Stimulated activated CD8-positive, alpha-beta memory T cell treated with anti-CD3 and anti-CD28 coated beads, Interleukin-7, amount 100 ng/mL, for 4 hours (primary cell): ENCODE measurements at places on chromosomes 1 and 21.
A peak's percentile ranks its signal among the peaks of the same experiment; 100 is the strongest.

GRCh38 chr1:115433483-115433882 lies 95.4 kb upstream of the NGF start:
- DNase-seq = no peak

DNA sequence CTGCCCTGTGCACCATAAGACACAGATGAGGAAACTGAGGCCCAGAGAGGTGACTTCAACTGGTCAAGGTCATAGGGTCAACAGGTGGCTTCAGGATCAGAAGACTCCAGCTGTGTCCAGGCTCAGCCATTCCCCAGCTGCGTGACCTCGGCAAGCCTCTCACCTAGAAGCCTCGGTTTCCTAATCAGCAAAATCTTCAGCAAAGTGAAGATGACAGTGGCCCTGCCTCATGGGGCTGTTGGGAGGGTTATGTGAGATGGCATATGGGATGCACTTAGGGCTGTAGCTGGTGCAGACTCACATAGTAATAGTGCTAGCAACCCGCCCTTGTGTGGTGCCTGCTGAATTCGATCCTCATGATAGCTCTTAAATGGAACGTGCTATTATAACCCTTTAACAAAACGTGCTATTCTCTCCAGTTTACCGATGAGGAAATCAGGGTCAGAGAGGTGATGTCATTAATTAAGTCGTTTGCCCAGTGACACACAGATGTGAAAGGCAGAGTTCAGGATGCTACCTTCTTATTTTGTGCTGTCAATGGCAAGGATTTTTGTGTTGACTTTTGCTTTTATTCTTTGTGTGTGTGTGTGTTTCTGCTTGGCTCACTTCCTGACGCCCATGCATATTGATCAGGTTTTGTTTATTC lies 472.9 kb downstream of the MATN1 start:
- DNase-seq = no peak

- no peak for DNase-seq
These were observed 49.7 kb downstream of the B3GALT5 start for GRCh38 chr21:39662411-39662953.

DNA sequence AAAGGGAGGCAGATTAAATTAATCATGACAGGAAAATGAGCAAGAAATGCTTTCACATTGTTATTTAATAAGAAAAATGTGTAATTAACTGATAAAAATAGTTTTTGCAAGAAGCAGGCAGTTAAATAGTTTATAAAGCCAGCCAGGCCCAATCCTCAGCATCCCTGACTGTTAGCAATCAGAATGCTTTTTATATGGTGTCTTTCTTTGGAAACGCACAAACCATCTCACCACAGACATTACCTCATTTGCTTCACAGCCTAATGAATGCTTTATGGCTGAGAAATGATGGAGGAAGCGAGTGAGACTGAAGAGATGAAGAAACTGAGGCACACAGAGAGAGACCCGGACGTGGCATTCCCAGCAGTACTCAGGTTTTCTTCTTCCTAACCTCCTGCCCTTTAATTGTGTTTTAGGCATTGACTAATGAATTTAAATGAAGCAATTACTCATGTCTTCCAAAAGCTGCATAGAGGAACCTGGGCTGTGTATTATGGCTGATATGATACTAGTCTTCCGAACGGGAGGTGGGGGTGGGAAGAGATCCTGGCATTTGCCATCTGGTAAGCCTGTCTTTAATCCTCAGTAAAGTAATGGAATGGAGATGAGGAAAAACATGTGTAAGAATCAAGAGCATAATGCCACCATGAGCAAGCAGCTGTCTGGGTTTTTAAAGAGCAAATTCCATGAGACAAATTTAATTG lies 116.1 kb upstream of the LMO4 start:
- DNase-seq = no peak

GRCh38 chr1:27397110-27397509 lies 4.7 kb downstream of the GPR3 start:
- no peak for DNase-seq

GRCh38 chr1:196418772-196419171 lies 189.5 kb downstream of the KCNT2 start:
- no peak for DNase-seq

- DNase-seq = no peak
These were observed 507.1 kb upstream of the ZRANB2 start for GRCh38 chr1:71587961-71588360.

- DNase-seq = no peak
These were observed 4.2 kb downstream of the ADAMTS5 start for GRCh38 chr21:26962621-26963181.

GRCh38 chr1:34984435-34984792 lies 733 bp downstream of the TMEM35B start:
- no peak for DNase-seq

DNA sequence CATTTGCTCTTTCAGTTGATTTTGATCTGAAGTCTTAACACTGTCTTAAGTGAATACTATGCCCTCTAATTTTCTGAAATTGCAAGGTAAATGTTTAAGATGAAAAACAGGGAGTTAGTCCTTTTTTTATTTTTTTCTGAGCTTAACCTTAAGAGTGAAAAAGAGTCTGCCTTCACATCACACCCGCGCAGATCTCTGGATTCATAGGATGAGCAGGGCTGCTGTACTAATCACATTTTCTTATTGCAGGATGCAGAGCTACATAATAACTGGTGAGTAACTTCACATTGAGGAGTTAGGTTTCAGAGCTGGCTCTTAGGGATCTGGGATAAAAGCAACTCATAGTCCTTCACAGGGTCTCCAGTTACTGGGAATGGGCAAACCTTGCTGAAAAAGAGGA lies 188.7 kb upstream of the ATP1B1 start:
- DNase-seq = no peak

GRCh38 chr1:103075316-103076000 lies 32.9 kb downstream of the COL11A1 start:
- DNase-seq = no peak

DNA sequence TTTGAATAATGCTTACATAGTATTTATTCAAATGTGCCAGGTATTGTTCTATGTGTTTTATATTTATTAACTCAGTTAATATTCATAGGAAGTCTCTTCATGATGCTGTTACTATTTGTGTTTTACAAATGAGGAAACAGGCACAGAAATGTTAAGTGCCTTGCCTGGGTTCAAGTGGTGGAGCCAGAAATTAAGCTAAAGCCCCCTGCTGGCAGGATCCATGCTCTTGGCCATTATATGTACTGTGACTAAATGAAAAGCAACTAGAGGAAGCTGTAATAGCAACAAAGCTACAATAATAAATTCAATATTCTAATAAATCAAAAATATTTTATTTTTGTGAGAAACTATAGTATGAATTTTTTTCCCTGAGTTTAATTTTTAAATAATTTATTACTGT lies 30.0 kb downstream of the IARS2 start:
- no peak for DNase-seq

- DNase-seq = no peak
These were observed 286.1 kb downstream of the DPYD start for GRCh38 chr1:97634758-97635157.

GRCh38 chr1:198910816-198911215 lies 272.0 kb downstream of the PTPRC start:
- no peak for DNase-seq

GRCh38 chr1:235552146-235552716 lies 48.0 kb upstream of the B3GALNT2 start:
- DNase-seq = no peak

GRCh38 chr1:151584780-151585179 lies 27.1 kb upstream of the SNX27 start:
- no peak for DNase-seq

DNA sequence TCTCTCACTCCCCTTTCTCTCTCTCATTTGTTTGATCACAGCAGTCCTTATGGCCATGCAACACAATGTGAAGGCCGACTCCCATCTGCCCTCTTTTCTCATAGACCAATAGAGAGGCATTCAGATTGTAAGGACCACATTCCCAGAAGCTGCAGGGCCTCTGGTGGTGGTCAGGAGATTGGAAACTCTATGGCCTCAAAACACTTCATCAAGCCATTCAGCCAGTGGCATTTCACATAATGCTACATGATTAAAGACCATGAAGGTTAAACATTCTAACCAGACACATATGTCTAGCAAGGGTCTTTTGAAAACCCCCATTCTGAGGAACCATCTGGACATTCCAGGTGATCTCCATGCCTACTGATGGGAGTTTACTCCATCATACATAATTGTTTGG lies 769.5 kb upstream of the CXADR start:
- DNase-seq = no peak

DNA sequence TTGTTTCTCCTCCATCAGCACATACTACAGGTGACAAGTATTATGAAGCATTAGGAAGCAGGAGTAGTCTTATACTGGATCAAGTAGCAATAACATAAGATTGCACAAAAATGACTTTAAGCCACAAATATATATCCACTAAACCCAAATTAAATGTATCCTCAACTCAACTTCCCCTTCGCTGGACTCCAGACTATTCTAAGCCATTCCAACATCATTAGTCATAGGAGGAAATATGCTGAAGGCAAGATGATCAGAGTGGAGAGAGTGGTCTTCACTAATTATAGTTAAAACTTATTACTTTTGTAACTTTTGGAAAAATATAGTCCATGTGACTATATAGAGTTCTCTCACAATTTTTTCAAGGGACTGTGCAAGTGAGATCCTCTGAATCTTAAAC lies 390.7 kb upstream of the ZP4 start:
- DNase-seq = no peak

- DNase-seq = no peak
These were observed 185.7 kb downstream of the IGSF21 start for GRCh38 chr1:18293291-18293690.

DNA sequence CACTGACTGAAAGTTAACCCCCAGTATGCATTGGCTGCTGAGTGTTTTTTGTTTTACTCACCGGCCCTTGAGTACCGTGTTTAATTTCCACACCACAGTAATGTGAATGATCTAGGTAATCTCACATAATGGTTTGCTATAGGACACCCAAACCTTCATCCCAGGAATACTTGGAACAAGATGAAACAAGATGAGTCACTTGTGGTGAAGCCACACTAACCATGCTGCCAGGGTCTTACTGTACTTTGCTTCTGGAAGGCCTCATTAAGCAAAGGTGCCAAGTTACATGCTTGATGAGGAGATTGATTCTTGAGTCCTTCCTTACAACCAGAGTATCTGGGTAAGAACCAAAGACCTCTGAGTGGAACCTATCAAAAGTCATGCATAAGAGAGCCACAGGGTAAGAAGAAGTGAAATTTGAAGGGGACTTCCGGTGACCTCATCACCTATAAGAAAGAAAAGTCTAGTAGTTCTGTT lies 163.3 kb downstream of the NRIP1 start:
- DNase-seq = no peak

DNA sequence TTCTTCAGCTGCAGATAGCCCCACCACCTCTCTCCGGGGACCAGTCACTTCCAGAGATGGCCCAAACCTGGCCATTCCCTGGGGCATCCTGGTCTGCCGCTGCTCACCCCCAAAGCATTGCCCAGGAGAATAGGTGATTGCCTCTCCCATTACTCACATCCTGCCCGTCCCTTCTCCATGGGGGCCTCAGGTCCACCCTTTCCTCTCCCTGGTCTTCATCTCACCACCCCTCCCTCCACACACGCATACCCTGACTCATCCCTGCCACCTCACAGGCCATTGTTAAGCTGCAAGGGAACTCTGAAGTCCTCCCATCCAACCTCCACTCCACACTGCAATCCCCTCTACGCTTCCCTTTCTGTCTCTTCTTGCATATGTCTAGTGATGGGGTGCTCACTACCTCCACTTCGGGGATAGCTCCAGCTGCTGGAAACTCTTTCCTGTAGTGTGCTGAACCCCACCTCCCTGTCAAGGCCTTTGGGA lies at the start of gene PLEKHG5:
Gene PLEKHG5, minus strand, starts transcription at position 188 of the 483 bp plus-strand sequence. CDS start 14,096 bp downstream, outside the sequence.
- no peak for DNase-seq

- no peak for DNase-seq
These were observed 31.6 kb upstream of the NBL1 start for GRCh38 chr1:19612530-19612929.

- DNase-seq = no peak
These were observed 72.7 kb upstream of the F3 start for GRCh38 chr1:94614168-94614815.

DNA sequence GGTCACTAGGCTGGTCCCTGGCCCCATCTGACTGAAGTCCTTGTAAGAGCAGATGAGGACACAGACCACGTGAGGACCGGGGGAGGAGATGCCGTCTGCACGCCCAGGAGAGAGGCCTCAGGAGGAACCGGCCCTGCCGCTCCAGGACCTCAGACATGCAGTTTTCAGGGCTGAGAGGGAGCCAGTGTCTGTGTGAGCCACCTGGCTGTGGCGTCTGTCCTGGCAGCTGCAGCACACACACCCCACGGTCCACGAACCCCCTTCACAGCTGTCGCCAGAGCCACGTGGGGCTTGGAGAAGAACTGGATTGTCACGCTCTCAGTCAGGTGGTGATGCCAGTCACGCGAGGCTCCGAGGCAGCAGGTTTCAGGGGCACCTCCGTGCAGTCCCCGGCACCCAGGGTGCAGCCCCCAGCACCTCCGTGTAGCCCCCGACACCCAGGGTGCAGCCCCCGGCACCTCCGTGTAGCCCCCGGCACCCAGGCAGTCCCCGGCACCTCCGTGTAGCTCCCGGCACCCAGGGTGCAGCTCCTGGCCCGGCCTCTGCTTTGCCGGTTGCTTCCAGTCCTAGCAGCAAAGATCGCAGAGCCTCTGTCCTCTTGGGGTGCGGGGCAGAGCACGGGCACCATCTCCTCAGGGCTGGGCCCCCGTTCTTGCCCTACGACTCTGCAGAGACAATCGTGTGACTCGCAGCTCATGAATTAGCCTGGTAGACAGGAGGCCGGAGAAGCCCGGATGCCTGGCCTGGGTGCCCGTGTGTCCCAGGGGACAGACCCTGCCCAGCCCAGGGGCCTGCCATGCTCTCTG lies 19.0 kb upstream of the SUMO3 start:
- no peak for DNase-seq

- DNase-seq = no peak
These were observed 6.7 kb upstream of the RSRP1 start for GRCh38 chr1:25253911-25254310.

- no peak for DNase-seq
These were observed 9.3 kb downstream of the EEIG2 start for GRCh38 chr1:108569097-108569728.

DNA sequence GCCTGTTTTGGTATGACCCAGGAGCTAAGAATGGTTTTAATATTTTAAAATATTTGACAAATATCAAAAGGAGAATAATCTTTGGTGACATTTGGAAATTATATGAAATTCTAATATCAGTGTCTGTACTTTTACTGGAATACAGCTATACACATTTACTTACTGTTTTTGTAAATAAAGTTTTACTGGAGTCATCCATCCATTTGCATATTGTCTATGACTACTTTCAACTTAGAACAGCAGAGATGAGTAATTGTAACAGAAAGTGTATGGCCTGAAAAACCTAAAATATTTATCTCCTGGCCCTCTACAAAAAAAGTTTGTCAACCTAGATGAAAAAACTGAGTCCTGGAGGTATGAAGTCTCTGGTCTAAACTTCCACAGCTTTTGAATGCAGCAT lies 5.8 kb upstream of the MAP3K7CL start:
- DNase-seq = no peak

DNA sequence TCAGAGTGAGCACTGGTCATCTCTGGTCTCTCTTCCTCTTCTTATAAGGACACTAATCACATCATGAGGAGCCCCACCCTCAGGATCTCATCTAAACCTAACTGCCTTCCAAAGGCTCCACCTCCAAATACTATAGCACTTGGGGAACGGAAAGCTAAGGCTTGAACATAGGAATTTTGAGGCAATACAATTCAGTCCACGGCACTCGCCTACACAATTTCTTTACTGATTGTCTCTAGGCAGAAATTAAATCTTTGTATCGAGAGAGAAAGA lies 127.3 kb downstream of the RERE start:
- no peak for DNase-seq

GRCh38 chr1:154157520-154158306 lies 2.8 kb upstream of the NUP210L start:
- peak; percentile 60 for DNase-seq
